Stimulated activated CD8-positive, alpha-beta memory T cell treated with anti-CD3 and anti-CD28 coated beads, Interleukin-4, amount 100 ng/mL, for 1 hour (primary cell): ENCODE measurements at places on chromosomes 7 and 10.

DNA sequence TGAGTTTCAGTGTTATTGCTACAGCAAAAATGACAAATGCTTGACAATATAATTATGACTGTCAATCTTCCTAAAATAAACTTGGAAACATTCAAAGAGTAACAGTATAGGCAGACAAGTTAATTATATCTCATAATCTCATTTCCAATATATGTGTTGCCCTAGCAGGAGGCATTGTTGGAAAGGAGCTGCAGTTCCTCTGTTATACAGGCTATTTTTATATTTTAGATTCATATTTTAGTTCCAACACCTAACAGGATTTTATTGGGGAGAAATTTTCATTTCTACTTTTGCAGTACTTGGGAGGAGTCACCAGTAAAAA lies 19.3 kb downstream of the VOPP1 start:
- no peak for DNase-seq

GRCh38 chr7:155731380-155731779 lies 80.9 kb downstream of the SHH start:
- no peak for DNase-seq

DNA sequence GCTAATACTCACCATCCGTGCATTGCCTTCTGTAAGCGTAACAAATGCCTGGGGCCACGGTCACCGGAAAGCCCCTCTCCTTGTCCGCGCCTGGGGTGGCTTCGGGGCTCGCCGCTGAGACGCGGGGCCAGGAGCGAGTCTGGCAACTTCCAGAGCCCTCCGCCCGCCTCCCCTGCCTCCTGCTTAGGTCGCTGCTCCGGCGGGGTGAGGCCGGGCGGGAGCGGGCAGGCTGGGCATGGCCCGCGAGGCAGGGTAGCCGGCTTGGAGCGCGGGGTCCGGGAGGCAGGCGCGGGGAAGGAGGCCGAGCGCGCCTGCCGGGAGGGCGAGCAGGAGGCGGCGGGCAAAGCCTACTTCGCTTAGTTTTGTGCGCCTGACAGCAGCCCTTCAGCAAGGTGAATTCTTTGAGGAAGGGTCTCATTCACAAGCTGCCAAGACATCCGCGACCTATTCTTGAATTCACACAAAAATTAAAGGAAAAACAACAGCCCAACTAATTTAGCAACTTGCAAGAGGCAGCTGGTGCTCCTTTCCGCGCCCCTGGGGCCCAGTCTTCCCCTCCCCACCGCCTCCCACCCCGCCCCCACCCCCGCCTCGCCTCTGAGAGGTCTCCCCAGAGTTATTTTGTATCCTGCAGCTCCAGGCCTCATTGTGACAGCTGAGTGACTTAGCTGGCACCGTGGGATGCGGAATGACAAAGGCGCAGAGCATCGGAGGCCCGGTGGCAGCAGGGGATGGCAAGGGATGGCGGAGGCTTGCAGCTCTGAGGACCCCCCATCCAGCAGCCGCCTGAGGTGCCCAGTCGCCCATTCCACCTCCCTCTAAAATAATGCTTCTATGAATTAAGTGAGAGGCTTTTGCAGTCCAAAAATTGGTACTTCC lies 12.8 kb upstream of the KAT6B start:
- DNase-seq = no peak

DNA sequence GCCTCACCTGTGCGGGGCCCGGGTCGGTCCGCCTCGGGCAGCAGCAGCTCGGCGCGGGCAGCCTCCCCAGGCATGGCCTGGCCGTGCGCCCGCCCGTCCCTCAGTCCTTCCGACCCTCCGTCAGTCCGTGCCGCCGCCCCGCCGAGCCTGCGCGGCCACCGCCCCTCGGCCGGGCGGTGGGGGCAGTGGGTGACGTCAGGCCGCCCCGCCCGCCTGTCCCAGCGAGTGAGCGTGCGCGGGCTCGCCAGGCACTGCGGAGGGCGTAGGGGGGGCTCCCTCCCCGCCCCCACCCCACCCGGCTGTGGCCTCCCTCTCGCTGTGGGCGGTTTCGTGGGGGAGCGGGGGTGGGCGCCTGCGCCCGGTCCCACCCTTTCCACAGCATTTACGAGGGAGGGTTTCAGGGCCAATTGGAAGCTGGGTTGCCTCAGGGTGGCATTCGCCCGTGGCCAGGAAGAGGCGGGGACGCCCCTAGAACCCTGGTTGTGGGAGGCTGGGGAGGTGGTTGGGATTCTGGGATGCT lies at the start of gene NACAD:
NACAD (minus strand) TSS at position 149 of the 520 bp plus-strand sequence; CDS start at position 74, 75 bp downstream.
- no peak for DNase-seq

GRCh38 chr7:41891950-41892349 lies 189.1 kb upstream of the INHBA start:
- DNase-seq = no peak

DNA sequence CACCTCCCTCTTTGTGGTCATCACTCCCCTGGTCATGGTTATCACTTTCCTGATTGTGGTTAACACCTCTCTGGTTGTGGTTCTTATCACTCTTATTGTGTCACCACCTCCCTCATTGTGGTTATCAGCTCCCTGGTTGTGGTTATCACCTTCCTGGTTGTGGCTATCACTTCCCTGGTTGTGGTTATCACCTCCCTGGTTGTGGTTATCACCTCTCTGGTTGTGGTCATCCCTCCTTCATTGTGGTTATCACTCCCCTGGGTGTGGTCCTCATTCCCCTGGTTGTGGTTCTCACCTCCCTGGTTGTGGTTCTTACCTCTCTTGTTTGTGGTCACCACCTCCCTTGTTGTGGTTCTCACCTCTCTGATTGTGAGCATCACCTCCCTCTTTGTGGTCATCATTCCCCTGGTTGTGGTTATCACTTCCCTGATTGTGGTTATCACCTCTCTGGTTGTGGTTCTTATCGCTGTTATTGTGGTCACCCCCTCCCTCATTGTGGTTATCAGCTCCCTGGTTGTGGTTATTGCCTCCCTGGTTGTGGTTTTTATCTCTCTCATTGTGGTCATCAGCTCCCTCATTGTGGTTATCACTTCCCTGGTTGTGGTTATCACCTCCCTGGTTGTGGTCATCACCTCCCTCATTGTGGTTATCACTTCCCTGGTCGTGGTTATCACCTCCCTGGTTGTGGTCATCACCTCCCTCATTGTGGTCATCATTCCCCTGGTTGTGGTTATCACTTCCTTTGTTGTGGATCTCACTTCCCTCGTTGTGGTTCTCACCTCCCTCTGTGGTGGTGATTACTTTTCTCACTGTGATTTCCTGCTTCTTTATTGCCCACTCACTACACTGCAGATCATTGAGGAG lies 106.7 kb downstream of the GPR26 start:
- DNase-seq = no peak

GRCh38 chr10:59536167-59537014 lies 173.3 kb downstream of the SLC16A9 start:
- no peak for DNase-seq

GRCh38 chr7:92448205-92448747 lies 994 bp downstream of the GATAD1 start:
- peak; percentile 41 for DNase-seq

- DNase-seq = no peak
Measured at GRCh38 chr7:92641921-92642511, 51.8 kb upstream of the FAM133B start.

DNA sequence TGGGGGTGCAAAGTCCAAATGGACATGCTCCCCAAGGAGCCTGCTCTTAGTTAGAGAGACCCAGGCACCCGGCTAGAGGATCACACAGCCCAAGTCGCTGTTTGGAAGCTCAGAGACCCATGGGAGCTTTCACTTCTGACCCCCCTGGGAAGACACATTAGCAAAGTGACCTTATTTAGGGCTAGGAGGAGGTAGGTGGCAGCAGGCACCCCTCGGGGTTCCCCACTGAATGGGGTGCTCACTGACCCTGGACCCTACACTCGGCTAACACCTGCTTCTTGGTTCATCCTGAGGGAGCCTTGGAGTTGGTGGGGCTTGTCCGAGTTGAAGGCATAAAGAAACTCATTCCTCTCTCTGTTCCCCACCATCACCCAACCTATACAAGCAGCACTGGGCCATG lies 27.1 kb upstream of the HABP2 start:
- no peak for DNase-seq

DNA sequence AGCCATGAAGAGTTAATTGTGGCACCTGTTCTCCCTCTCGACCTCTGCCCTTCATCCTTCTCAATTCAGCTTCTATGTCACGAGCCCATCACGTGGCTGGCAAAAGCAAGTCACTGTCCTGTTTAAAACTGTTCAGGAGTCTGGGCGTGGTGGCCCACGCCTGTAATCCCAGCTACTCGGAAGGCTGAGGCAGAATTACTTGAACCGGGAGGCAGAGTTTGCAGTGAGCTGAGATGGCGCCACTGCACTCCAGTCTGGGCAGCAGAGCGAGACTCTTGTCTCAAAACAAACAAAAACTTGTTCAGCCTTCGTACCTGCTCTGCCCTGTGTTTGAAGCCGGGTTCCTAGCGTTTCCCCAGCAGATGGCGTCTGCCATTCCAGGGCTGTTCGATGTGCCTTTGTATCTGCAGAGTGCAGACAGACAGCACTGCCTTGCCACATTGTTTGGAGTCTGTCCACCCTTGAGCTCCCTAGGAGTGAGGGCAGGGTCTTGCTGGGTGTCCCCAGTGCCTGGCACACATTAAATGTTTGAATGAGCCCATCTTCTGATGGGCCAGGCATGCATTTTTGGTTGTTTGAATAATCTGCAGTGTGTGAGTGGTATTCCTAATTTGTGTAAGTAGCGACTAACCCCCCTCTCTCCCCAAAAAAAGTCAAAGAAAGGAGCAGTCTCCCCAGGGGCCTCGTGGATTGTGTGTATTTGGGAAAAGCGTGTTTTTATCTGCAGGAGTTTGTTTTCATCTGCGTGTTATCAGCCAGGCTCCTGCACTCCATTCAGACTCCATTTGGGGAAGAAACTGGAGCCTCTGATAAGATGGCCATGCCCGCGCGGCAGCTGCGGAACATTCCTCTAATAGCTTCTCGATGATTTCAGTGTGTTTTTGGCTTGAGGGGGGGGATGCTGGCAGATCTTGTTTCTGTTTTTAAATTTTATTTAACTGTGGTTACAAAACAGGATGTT lies 61.2 kb downstream of the DNAJB6 start:
- DNase-seq = no peak

GRCh38 chr7:37709631-37710509 lies 26.3 kb downstream of the GPR141 start:
- no peak for DNase-seq
